ENCODE measurements at places on chromosomes 7 and 10. TPM values are rescaled to one million over a fixed set of nuclear protein-coding genes. Genes with fewer than 3 reads are reported as not detected.

DNA sequence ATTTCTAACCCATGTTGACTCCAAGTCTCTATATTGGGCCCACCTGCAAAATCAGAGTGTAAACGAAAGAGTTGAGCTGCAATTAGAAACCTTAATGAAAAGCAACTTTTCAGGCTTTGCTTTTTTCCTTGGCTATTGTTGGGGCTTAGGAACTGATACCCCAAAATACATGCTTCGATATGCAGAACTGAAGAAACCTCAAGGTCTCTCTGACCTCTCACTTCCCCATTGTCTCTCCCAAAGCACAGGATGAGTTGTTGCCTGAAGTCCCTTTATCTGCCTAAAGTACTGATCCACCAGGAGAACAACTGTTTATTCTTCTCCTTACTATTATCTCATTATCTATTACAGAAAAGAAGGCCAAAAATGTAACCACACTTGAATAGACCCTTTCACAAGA, 666.0 kb upstream of the LRRTM3 start:
- no peak for DNase-seq
- no peak overlapping the region for H3K27ac ChIP-seq
- H3K4me3 ChIP-seq, result no peak overlapping the region
- H3K27me3 ChIP-seq, result no peaks in the 10 kb centered on the region
- H3K4me1 ChIP-seq, result peaks cover 1% of the 10 kb centered on the region

- no peaks in the 10 kb centered on the region for H3K36me3 ChIP-seq
- DNase-seq, result no peak
- H3K4me3 ChIP-seq, result no peak overlapping the region
- no peaks in the 10 kb centered on the region for H3K4me1 ChIP-seq
These were observed 57.4 kb downstream of the LAMB4 start for GRCh38 chr7:108072739-108073138.

DNA sequence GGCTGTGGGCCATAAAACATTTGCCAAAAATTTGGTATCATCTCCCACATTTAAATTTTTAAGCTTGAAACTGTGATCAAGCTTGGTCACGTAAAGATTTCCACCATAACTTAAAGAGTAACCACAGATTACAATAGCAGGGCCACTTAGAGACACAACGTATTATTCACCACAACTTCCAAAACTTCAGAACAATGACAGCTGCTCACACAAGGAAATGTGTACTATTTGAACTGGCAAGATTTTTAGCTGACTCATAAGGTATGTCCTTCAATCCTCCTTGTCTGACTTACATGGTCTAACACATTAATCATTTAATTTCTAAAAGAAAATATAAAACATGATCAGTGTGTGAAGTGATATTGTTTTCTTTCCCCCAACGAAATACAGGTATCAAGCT, 234.5 kb downstream of the PARD3 start:
- DNase-seq, result no peak
- H3K4me1 ChIP-seq, result no peaks in the 10 kb centered on the region
- no peaks in the 10 kb centered on the region for H3K27me3 ChIP-seq
- H3K27ac ChIP-seq, result no peak overlapping the region
- H3K36me3 ChIP-seq, result no peaks in the 10 kb centered on the region

Gene IMPDH1
- polyA plus RNA-seq, result 30.2 TPM

GRCh38 chr10:31728698-31729224, 199.9 kb downstream of the ARHGAP12 start:
- DNase-seq, result no peak
- no peak overlapping the region for H3K4me3 ChIP-seq
- peaks cover 3% of the 10 kb centered on the region for H3K4me1 ChIP-seq
- peaks cover 20% of the 10 kb centered on the region for H3K27me3 ChIP-seq

DNA sequence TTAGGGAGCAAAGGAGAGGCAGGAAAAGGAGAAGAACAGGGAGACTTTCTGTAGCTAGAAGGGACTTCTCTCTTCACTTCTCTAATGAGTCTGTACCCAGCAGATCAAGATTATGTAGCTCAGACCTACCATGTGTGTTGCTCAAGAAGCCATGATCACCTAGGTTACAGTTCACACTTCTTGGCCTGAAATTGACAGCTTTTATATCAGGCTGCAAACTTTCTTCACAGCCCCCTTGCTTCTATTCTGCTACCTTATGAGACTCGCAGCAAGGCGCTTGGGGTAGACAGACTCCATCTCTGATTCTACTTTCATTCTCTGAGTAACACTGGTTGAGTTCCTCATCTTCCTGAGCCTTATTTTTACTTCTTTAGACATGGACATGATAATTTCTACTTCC, 19.6 kb upstream of the GIMAP2 start:
- H3K27me3 ChIP-seq, result no peaks in the 10 kb centered on the region
- no peak for DNase-seq
- H3K36me3 ChIP-seq, result no peaks in the 10 kb centered on the region
- peak overlapping the region; percentile 60 for H3K4me3 ChIP-seq

- no peaks in the 10 kb centered on the region for H3K36me3 ChIP-seq
- H3K27me3 ChIP-seq, result no peaks in the 10 kb centered on the region
- H3K4me1 ChIP-seq, result peaks cover 36% of the 10 kb centered on the region
- DNase-seq, result peak; percentile 40
- H3K4me3 ChIP-seq, result peak overlapping the region; percentile 81
- peak overlapping the region; percentile 82 for H3K27ac ChIP-seq
These were observed 64.7 kb upstream of the TNRC18 start for GRCh38 chr7:5488286-5488878.

DNA sequence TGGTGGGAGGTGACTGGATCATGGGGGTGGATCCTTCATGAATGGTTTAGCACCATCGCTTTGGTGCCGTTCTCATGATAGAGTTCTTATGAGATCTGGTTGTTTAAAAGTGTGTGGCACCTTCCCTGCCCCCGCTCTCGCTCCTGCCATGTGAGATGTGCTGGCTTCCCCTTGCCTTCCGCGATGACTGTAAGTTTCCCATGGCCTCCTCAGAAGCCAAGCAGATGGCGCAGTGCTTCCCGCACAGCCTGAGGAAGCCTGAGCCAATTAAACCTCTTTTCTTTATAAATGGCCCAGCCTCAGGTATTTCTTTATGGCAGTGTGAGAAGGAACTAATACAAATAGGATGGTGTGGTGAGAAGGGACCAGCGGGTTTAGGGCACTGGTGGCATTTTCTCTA, 243.3 kb upstream of the CELF2 start:
- H3K4me1 ChIP-seq, result no peaks in the 10 kb centered on the region
- no peak for DNase-seq
- H3K4me3 ChIP-seq, result no peak overlapping the region

GRCh38 chr7:121394709-121395140, 1.4 kb downstream of the FAM3C start:
- H3K27ac ChIP-seq, result peak overlapping the region; percentile 39
- no peak for DNase-seq
- H3K36me3 ChIP-seq, result peaks cover 4% of the 10 kb centered on the region

DNA sequence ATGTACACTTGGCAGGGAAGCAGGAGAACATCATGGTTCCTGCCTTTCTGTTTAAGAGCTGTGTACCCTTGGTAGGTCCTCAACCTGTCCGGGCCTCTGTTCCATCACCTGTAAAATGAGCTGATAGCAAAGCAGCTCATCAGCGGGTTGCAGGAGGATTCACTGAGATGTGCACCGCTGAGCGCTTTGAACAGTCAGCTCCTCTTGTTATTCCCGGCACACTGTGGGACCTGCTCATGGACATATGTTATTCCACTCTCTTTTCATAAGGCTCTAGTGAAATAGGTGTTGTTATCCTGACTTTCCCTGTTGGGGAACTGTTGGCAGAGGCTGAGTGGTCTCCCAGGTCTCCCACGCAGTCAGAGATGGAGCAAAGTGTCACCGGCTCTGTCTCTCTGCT, 497.5 kb upstream of the ZMIZ1 start:
- no peak overlapping the region for H3K4me3 ChIP-seq
- no peak for DNase-seq
- no peak overlapping the region for H3K27ac ChIP-seq
- H3K27me3 ChIP-seq, result no peaks in the 10 kb centered on the region
- peaks cover 2% of the 10 kb centered on the region for H3K4me1 ChIP-seq
- no peaks in the 10 kb centered on the region for H3K36me3 ChIP-seq

GRCh38 chr10:123642697-123643096, 23.5 kb upstream of the GPR26 start:
- H3K4me3 ChIP-seq, result no peak overlapping the region
- no peak for DNase-seq
- H3K36me3 ChIP-seq, result no peaks in the 10 kb centered on the region
- peaks cover 27% of the 10 kb centered on the region for H3K27me3 ChIP-seq
- H3K27ac ChIP-seq, result no peak overlapping the region
- no peaks in the 10 kb centered on the region for H3K4me1 ChIP-seq

Gene OR2A5
- 0.05 TPM for polyA plus RNA-seq

Gene VSTM2A
- not detected for polyA plus RNA-seq

DNA sequence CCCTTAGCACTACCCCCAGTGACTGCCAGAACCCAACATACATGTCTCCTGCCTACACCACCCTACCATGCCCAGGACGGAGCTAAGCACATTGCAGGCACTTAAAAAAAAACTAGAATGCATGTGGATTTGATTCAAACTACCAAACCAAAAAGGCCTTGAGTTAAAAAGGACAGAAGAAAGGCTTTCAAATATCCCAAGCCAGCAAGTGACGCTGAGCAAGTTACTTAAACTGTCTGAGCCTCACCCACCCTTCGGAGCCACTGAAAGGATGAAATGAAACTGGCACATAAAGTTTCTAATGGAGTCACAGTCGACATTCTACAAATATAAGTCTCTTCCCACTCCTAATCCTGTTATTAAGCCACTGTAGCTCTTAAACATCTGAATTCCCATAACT, 1.8 kb downstream of the CPXM2 start:
- H3K4me1 ChIP-seq, result no peaks in the 10 kb centered on the region
- H3K4me3 ChIP-seq, result no peak overlapping the region
- no peak overlapping the region for H3K27ac ChIP-seq
- peaks cover 30% of the 10 kb centered on the region for H3K27me3 ChIP-seq

DNA sequence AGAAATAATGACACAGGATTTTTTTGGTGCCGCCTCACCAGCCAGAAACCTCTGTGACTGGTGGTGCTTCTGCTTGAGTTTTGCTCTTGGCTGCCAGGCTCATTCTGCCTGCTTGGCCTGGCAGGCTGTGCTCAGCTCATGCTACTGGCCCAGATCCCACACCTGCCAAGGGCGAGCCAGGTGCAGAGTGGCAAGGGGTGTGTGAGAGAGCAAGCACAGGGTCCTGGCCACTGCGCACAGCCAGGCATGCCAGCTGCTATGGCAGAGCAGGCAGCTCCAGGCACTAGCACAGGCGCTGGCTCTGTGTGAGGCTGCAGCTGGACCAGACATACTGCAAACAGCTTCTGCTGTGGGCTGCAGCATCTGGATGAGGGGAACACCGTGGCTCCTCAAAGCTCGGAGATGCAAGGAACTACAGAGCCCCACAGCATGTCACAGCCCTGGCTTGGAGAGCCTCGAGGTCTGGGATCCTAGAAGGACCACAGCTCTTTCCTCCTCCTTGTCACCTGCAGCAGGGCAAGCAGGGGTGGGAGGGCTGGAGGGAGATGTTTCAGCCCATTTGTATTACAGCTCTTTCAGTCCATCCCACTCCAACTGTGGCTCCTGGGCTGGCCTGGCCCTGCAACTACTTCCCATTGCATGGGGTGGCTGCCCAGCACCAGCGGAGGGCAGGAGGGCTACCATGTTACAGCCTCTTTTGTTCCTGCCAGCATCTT, 313.4 kb upstream of the SEMA3C start:
- H3K27me3 ChIP-seq, result no peaks in the 10 kb centered on the region
- H3K4me3 ChIP-seq, result no peak overlapping the region
- no peaks in the 10 kb centered on the region for H3K36me3 ChIP-seq
- H3K27ac ChIP-seq, result no peak overlapping the region
- DNase-seq, result no peak

Gene ITGA8
- polyA plus RNA-seq, result not detected

- no peaks in the 10 kb centered on the region for H3K36me3 ChIP-seq
- H3K4me3 ChIP-seq, result no peak overlapping the region
- no peak overlapping the region for H3K27ac ChIP-seq
- DNase-seq, result no peak
- H3K4me1 ChIP-seq, result peaks cover 44% of the 10 kb centered on the region
- H3K27me3 ChIP-seq, result no peaks in the 10 kb centered on the region
These were observed 44.2 kb upstream of the TNS3 start for GRCh38 chr7:47625861-47626715.

Gene WDR86
- polyA plus RNA-seq, result 0.81 TPM

Gene MEPCE
- polyA plus RNA-seq, result 15.8 TPM

DNA sequence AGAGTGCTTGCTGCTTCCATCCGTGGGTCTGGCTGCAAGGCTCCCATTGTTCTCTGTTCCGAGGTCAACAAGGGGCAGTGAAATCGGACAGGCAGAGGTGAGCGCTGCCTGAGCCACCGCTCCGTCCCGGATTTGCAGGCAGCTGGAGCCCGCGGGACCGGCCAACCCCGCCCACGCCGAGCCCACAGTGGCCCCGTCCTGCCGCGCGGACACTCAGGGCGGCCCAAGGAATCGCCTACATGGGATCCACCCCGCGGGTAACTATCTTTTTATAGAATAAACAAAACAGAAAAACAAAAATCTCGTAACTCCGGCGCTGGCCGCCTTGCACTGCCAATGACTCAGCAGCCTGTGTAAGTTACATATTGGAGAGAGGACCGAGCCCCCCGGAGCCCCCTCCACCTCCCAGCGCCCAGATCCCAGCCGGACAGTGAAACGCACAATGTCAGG, 1.9 kb downstream of the BNIP3 start:
- no peaks in the 10 kb centered on the region for H3K36me3 ChIP-seq
- no peak for DNase-seq
- H3K4me3 ChIP-seq, result peak overlapping the region; percentile 79
- H3K27me3 ChIP-seq, result no peaks in the 10 kb centered on the region
- H3K4me1 ChIP-seq, result peaks cover 66% of the 10 kb centered on the region
- peak overlapping the region; percentile 92 for H3K27ac ChIP-seq

Gene CYP2C19
- polyA plus RNA-seq, result not detected

DNA sequence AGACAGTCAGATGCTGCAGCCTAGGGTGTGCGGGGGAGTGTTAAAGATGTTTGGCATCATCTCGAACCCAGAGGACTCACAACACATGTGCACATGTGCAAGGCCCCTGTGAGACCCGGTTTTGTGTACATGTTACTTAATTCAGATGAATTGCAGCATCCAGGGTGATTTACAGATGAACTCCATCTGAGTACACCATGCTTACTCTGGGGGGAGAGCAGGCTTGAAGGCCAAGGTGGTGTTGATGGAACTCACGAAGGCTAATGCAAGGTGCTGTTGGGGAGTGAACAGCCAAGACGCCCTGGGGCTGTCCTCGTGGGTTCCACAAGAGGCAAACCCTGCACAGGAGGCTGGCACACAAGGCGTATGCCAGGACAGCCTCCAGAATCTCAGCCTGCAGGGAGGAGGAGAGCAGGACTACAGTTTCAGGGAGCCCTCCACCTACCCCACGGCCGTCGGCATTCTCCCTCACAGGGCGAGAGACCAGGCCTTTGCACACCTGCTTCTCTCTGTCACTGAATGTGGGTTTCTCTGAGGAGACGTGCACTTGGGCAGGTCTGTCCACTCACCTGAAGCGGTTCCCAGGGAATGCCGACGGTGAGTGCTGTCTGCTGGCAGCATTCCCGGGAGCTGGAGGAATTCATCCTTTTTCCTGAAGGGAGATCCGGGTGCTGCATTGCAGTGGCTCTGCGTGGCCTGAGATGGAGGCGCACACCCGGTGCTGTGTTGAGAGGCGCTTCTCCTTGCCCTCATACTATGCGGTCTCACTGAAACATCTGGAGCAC, 178.5 kb upstream of the RNF32 start:
- no peak overlapping the region for H3K4me3 ChIP-seq
- H3K36me3 ChIP-seq, result no peaks in the 10 kb centered on the region
- no peak overlapping the region for H3K27ac ChIP-seq
- H3K27me3 ChIP-seq, result peaks cover 19% of the 10 kb centered on the region
- DNase-seq, result no peak

Data from naive thymus-derived CD8-positive, alpha-beta T cell (primary cell).